ENCODE measurements at places on chromosomes 7 and 10.

DNA sequence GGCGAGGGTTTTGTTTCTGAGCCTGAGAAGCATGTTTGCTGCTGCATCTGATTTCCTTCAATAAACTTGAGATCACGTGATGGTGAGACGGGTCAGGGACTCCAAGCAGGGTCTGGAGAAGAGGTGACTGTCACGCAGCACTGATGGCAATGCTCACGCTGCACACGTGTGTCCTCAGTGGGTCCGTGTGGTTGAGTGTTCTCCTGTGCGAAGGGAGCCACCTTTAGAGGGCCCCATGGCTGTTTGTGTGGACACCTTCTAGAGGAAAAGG lies 100.4 kb downstream of the WDR37 start:
- no peak for DNase-seq

DNA sequence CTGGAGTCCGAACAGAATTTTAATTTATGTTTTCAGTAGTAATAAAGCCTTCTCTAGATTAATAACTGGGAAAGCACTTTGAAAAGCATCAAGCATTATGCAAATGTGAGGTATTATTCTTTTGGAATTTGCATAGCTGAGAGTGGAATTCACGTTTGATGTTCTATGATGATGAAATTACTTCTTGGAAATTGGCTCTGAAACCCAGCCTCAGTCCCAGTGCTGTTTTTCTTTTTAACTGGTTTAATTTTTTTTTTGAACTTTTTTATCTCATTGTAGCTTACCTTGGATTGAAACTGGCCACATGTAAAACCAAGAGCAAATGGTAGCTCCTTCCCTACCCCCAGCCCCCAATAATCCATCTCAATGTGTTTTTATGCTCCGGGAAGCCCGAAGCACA lies 1.2 kb downstream of the TBXAS1 start:
- DNase-seq: no peak

DNA sequence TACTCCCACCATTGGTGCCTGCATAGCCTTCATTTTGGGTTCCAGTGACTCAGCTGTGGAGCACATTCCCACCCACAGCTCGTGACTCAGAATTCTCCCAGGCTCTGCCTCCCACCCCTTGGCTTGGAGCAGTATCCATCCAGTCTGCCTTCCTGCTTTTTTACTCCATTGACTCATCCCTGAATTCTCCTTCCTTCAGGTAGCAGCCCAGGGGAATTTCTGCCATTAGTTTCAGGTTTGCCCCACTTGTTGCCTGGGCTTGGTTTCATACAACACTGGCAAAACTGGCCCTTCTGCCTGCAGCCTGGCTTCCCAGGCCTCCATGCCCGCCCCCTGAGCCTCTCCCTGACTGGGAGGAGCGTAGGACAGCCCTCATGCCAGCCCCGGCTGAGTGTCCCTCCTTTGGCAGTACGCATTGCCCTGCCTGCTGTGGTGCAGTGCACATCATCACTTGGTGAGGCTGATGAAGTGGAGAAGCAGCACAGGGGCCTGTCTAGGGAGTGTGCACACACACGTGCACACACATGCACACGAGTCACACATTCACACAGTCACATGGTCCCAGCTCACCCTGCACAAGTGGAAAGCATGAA lies 55.0 kb downstream of the SNX10 start:
- DNase-seq: no peak

DNA sequence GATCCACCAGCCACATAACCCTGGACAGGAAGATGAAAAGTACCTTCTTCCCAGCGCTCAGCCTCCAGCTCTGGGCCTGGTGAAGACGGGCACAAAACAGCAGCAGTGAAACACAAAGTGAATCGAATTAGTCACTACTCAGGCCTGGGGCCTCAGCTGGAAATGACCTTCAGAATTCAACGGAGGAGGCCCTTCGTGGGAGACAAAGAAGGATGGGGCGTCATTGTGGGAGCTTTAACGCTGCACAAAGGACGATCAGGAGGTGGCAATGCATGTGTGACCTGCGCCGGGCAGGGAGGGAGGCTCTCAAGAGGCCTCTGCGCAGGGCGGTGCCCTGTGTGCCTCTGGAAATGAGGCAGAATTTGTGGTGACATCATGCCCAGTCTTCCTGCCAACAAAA lies 161.9 kb downstream of the DNAJB6 start:
- DNase-seq: no peak

DNA sequence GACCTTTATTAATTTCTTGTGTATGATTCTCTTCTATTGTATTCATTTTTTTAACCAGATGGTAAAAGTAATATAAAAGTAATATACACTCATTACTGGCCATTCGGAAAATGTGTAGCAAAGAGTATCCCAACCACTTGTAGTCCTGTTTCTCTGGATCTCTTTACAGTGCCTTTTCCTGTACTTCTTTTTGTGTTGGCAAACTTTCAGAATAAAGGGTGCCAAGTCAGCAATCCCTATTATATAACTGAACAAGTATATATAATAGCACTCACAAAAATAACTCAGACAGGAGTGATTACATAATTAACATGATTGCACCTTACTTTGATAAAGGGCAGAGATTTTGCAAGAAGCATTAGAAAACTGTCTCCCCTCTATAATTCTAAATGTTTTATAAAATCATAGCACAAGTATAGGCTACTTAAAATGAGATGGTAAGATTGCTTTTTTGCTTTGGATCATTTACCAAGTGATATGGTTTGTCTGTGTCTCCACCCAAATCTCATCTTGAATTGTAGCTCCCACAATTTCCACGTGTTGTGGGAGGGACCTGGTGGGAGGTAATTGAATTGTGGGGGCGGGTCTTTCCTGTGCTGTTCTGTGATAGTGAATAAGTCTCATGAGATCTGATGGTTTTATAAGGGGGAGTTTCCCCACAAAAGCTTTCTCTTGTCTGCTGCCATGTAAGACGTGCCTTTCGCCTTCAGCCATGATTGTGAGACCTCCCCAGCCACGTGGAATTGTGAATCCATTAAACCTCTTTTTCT lies 41.5 kb upstream of the EPC1 start:
- DNase-seq: no peak

DNA sequence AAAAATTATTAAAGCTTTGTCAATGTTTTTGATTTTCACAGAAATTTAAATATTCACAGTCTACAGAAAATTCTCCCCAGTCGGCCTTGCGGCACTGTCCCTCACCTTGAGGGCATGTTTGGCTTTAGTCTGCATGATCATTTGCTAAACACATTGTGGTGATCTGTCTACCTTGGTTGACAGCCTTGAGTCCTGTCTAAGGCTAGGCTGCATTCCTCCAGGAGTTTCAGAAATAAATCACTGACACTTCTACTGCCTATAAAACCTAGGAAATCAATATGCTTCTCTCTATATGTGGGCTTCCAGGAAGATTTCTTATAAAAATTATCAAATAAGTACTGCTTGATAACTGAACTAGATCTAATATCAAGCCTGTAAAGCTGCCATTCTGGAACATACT lies 430.7 kb upstream of the GRM3 start:
- no peak for DNase-seq

DNA sequence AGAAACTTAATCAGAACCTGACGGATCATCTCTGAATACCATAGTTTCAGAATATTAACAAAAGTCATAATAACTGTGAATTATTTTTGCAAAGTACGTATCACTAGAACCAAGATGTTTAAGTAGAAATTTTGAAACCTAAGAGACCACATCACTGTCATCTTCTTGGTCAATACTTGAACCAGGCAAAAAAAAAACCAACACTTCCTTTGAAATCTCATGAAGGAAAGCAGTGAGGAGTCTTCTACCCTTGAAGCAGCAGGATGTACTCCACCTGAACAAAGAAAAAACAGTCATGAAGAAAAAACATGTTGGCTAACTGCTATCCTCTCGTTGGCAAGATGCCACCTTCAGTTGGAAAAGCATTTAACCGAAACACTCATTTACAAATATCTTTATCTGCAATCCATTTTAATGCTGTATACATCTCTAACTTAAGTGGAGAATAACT lies 82.4 kb downstream of the SRPK2 start:
- DNase-seq: no peak

- DNase-seq: no peak
These were observed 349.6 kb upstream of the MKI67 start for GRCh38 chr10:128475686-128476367.

DNA sequence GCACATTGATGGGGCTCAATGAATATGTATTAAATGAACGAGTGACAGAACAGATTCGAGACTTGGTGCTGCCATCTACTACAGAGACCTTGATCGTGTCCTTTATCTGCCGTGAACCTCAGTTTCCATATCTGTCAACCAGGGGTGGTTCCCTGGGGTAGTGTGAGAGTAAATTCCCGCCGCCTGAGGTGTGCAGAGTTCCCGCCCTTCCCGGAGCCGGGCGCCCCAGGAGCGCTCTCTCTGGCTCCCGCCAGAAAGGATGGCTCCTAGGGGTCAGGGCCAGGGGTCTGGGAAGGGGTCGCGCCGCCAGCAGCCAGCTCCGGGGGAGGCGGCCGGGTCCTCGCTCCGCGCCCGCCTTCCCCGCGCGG lies 333 bp upstream of the PLCE1 start:
- no peak for DNase-seq

- no peak for DNase-seq
These were observed 3.7 kb upstream of the MYO1G start for GRCh38 chr7:44982535-44982923.

GRCh38 chr10:6173203-6173602 lies 29.5 kb upstream of the PFKFB3 start:
- no peak for DNase-seq

GRCh38 chr7:74479961-74480829 lies 26.5 kb downstream of the GTF2IRD1 start:
- DNase-seq: no peak

GRCh38 chr7:132455378-132455777 lies 120.9 kb downstream of the PLXNA4 start:
- DNase-seq: no peak

DNA sequence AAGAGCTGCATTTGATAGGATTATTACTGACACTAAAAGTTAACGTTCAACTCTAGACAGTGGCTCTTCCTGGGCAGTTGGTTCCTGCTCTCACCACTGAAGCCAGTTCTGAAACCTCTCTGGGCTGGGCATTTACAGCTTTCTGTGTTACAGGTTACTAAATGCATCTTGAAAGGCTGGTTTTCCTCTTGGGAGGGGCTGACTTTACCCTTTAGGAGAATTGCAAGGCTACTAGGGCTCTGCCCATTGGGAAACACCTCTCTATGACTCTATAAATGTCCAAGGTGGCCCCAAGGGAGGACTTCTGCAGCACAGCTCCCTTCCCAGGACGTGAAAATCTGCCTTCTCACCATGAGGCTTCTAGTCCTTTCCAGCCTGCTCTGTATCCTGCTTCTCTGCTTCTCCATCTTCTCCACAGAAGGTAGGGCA lies at the start of gene GPR15LG:
Gene GPR15LG, plus strand, starts transcription at position 301 of the 429 bp plus-strand sequence. Its CDS starts 51 bp downstream, at position 352.
- DNase-seq: no peak
